ENCODE measurements at places on chromosomes 11 and 22.

DNA sequence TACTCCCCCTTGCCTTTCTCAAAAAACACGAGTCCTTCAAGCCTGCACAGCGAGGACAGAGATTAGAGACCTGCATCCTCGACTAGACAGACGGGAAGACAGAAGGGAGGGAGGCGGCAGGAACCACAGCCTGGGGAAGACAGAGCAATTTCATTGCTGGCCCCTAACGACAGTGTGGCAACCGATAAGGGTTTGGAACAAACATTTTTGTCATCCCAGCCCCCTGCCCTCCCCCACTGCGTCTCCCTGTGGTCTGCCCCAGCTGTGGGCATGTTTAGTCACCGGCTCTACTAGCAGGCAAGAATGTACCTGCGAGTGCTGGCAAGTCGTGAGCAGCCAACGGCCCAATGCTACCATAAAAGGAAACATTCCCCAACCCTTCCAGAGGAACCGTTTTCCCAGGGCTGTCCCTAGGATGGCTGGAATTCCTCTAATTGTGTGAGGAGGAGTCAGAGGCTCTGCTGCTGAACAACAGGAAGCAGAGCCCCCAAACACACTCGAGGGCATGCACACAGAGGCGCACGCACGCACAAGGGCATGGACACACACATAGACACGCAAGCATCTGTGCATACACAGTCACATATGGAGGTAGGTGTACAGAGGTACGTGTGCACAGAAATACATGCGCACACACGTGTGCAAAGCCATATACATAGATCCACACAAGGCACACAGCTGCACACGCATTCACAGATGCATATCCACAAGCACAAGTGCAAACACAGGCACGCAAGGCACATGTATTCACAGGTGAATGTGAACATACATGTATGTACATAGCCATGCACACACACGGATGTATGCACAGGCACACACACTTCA lies 58.3 kb downstream of the MYH9 start:
- DNase-seq: peak; percentile 100

- no peak for DNase-seq
Measured at GRCh38 chr22:45876136-45877035, 100.6 kb downstream of the WNT7B start.

GRCh38 chr22:30969532-30970355 lies 679 bp downstream of the TUG1 start:
- peak; percentile 52 for DNase-seq

- no peak for DNase-seq
Measured at GRCh38 chr22:19525666-19526065, 1.5 kb upstream of the CLDN5 start.

- peak; percentile 99 for DNase-seq
Measured at GRCh38 chr11:68890490-68891231, 13.0 kb downstream of the MRPL21 start.

- DNase-seq: peak; percentile 73
Measured at GRCh38 chr11:6397636-6398035, 7.4 kb downstream of the SMPD1 start.

DNA sequence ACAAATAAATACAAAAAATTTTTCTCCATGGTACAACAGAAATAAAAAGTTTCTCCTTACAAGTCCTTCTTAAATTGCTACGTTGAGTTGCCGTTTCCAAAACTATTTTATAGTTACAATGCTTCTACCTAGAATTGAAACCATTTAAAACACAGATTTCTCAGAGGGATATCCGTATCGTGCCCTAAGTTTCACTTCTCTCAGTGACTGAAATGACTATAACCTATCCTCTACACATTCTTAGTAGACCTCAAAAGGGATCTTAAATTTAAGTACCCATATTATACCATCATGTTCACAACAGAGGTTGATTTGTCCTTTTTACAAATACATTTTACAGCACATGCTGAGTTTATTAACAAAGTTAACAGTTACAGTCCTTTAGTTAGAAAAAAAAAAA lies 44.1 kb downstream of the USP28 start:
- no peak for DNase-seq

DNA sequence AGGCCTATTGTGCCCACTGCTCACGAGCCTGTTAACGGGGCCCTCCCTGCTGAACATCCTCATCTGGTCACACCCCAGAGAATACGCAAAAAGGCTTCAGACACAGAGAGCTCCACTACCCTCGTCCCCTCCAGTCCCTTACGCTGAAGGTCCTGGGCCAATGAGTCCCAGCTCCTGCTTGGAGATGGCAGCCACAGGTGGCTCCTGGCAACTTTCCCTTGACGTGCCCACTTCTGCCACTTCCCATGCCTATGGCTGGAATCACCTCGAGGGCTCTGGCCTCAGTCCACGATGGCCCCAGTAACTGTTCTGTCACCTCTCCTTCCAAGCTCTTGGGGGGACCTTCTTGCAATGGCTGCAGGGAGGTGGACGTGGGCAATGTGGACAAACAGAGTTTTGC lies 12.7 kb downstream of the PHF21B start:
- DNase-seq: no peak

- no peak for DNase-seq
Measured at GRCh38 chr22:44816141-44816540, 63.8 kb downstream of the ARHGAP8 start.

DNA sequence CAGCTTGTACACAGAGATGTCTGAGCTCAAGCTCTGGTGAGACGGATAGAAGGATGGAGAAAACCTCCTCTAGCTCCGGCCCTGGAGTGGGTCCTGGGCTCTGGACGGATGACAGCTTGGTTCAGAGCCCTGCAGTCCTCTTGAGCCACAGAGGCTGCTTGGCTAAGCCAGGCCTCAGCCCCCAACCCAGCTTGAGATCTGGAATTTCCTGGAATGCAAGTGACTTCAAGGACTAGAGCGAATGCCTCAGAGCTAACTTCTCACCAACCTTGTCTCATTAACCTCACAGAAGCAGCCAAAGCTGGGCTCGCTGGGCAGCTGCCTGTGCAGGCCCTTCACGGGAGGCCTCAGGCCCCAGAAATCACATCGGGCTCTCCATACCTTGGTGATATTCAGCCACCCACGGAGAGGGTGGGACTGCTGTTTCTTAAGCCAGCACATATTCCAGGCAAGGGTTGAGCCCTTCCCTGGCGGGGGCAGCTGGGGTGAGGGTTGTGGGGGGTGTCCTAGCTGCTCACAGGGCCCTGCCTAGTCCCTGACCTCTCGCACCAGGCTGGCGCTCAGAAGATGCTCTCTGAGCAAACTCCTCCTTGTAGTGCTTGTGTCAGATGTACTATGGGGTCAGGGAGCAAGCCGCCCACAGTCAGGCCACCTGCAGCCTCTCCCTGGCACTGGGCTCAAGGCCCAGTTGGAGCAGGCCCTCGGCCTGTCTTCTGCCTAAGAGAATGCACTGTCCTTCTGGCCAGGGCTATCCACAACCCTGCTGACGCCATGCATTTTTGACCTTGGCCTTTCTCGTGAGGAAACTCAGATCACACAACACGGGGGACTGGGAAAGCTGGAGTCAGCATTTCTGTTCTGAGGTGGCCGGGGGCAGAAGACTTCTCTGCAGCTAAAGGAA lies 73.6 kb upstream of the TTLL12 start:
- no peak for DNase-seq

DNA sequence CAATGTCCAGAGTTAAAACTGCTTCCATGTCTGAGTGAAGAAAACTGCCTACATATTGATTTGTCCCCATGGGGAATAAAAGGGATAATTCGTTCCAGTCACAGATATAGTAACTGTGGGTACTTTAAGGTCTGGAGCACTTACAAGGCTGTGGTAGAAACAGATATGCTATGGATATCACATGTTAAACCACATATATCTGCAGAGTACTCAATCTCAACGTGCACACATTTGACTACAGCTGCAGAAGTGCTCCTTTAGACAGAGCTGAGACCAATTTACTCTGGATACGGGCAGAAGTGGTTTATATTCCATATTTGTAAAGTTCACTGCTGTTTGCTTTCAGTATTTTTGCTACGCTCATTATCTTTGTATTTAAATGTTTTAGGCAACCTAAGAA lies 9.7 kb upstream of the MS4A2 start:
- no peak for DNase-seq

DNA sequence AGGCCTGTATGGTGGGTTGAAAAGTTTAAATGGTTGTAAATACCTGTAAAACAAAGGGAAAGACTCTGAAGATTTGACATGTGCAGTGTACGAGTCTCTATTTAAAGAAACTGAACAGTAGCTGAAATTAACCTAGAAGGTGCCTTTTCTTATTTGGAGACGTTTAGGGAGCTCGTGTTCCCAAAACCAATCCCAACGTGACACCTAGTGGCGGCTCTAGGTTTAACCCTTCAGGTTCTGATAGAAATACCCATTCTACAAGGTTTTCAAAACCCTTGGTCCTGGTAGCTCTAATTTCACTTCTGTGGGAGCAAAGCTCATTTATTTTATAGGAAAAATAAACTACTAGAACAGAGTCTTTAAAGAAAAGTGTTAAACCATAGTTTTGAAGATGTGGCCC lies 258.3 kb downstream of the LRRC4C start:
- DNase-seq: peak; percentile 43

DNA sequence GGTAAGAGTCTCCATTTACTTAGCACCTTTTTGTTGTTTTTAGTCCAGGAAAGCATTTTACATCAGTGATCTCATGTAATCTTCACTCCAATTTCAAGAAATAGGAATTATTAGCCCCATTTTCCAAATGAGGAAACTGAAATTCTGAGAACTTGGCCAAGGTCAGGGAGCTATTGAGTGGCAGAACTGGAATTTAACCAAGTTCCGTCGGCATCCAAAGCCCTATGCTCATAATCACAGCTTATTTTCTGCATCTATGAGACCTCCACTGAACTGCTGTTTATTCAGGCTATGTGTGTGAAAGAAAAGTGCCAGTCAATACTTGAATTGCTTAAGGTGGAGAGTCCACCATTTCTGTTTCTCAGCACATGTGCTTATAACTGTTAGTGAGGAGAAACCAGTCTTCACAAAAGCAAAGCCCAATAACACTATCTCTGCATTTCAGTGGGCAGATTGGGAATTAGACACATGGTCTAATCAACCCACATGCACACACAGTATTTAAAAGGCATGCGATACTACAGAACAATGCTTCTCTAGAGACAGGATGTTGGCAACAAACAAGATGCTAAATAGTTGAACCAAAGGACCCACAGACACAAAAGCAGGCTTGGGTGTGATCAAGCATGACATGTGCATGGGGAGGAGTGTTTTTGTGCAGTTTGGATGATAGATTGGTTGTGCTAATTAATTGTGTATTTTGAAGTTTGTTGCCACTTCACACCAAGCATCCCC lies 780.6 kb downstream of the OPCML start:
- DNase-seq: no peak

DNA sequence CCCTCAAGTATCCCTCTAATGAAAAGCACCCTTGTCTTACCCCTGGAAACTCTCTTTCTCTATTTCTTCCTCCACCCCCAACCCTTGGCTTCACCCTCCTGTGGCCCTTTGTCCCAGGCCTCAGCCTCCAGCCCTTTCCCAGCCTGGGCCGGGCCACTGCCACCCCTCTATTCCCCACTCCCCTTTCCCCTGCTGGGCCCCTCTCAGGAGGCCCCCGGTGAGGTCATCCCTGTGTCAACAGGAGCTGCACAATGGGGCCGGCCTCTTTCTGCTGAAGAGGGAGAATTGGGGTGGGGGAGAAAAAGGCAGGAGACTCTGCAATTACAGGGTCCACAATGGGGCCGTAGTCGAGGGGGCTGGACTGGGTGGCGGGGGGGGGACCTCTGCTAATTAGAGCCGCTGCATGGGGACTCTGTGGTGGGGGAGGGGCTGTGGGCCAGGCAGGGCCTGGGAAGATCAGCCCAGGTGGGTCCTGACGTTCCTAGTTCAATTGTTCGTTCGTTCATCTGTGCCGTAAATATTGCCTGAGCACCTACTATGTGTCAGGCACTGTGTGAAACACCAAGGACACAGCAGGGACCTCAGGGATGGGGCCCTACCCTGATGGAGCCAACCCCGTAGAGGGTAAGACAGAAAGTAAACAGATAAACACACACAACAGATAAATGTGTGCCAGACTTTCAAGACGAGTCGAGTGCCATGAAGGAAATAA lies 18.5 kb upstream of the MPPED1 start:
- DNase-seq: no peak

DNA sequence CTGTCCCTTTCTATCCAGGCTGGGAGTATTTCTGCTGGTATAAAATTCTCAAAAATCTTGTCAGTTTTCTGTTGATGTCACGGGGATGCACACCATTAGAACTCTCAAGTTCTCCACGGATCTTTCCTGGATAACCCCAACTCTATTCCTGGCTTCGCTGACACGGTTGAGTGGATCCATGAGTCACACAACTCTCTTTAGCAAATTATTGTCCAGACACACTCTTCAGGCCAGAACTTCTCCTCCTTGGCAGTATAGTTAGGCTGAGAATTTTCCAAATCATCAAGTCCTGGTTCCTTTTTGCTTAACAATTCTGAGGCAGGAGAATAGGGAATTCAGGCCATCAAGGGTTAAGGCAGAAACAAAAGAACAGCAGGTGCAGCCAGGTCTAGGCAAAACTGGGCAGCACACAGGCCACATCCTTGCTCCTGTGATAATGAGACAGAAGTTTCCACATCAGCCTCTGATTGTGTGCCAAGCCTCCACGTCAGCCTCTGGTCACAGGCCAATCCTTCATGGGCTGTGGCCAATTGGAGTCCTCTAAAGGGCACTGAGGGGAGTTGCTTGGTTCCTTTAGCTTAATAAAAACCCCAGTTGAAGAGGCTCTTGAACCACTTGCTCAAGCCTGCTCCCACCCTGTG lies 5.7 kb upstream of the ACAT1 start:
- peak; percentile 60 for DNase-seq

GRCh38 chr22:41524809-41525449 lies 19.3 kb downstream of the POLR3H start:
- DNase-seq: no peak

DNA sequence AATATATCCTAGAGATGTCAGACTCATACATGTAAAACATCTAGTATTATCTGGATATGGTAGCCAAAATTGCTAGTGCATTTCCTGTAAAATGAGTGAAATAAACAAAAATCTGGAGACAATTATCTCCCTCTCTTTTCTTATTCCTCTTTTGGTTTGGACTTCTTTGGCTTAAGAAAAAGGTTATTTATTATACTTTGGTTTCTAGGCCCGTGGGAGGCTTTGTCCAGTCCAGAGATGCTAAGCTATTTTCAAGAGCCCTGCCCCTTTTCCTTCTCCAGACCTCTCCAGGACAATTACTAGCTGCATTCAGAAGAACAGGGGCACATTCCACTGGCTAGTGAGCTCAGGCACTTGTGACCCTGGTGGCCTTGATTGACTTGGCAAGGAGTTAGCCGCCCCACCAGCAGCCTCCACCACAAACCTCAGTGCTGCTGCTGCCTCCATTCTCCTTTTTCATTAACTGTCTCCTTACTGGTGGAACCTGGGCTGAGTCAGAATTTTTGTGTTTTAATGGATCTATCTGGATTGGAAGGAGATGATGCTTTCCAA lies 747.3 kb upstream of the TENM4 start:
- DNase-seq: no peak

GRCh38 chr22:22703203-22703570 lies 58.8 kb downstream of the GGTLC2 start:
- DNase-seq: no peak

Measured in fibroblast of skin of back (primary cell).